ENCODE measurements at places on chromosomes 12 and 14. TPM values are rescaled to one million over a fixed set of nuclear protein-coding genes. Genes with fewer than 3 reads are reported as not detected.
A peak's percentile ranks its signal among the peaks of the same experiment; 100 is the strongest.

DNA sequence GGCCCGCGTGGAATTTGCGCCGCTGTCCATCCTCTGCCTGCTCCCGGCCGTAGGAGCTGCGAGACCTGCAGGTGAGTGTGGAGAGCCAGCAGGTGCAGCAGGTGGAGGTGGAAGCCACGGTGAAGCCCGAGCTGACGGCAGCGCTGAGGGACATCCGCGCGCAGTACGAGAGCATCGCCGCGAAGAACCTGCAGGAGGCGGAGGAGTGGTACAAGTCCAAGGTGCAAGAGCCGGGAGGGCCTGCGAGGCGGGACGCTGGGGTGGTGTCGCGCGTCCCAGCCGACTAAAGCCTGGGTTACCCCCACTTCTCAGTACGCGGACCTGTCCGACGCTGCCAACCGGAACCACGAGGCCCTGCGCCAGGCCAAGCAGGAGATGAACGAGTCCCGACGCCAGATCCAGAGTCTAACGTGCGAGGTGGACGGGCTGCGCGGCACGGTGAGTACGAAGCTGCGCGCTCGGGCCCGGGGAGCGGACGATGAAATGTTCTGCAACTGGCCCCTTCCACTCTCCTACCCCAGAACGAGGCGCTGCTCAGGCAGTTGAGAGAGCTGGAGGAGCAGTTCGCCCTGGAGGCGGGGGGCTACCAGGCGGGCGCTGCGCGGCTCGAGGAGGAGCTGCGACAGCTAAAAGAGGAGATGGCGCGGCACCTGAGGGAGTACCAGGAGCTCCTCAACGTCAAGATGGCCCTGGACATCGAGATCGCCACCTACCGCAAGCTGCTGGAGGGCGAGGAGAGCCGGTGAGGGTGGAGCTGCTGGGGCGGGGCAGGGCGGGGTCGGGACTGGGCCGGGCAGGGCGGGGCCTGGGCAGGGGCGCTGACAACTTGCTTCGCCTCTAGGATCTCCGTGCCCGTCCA, 2.1 kb downstream of the PRPH start:
- H3K27ac ChIP-seq = no peak overlapping the region
- H3K27me3 ChIP-seq = peaks cover 28% of the 10 kb centered on the region
- H3K36me3 ChIP-seq = peaks cover 8% of the 10 kb centered on the region
- H3K4me3 ChIP-seq = peak overlapping the region; percentile 93
- peaks cover 9% of the 10 kb centered on the region for H3K4me1 ChIP-seq

DNA sequence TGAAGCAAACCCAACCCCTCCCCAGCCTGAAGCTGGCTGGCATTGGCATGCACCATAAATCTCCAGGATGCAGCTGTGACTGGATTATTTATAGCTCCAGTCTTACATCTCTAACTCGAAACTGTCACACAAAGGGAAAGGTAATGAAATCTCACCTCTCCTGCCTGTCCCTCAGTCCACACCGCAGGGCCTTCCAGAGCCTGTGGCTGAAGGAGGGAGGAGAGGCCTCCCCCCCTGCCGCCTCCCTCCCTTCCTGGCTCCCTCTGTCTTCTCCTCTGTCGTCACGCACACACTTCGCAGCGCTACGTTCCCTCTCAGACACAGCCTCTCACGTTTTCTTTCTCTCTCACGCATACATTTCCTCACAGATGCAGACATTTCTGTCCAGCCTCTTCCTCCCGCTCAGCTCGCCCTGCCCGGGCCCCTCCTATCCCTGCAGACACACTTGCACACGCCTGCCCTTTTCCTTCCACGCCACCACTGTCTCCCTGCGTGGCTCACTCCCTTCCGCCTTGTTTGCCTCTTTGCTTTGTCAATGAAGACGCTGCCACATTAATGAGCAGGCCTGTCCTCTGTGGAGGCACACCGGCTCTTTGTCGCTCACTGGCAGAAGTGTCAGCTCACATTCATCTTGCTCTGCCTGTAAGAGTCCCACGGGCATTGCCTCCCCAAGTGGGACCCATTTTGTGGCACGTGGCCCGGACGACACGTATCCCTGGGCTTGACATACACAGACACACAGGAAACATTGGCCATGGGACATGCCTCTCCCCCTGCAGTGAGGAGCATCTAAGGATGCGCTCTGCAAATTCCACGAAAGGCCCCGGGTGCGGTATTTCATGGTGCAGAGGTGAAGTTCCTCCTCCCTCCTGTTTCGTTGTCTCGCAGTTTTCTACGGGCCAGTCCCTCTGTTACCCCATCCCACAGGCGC, 27.9 kb downstream of the IRF2BPL start:
- DNase-seq = peak; percentile 35
- peaks cover 5% of the 10 kb centered on the region for H3K27me3 ChIP-seq
- no peaks in the 10 kb centered on the region for H3K36me3 ChIP-seq
- H3K4me1 ChIP-seq = peaks cover 10% of the 10 kb centered on the region
- peak overlapping the region; percentile 5 for H3K4me3 ChIP-seq
- peak overlapping the region; percentile 88 for H3K27ac ChIP-seq

GRCh38 chr12:50039151-50039835, 14.0 kb upstream of the RACGAP1 start:
- H3K27ac ChIP-seq = peak overlapping the region; percentile 70
- no peaks in the 10 kb centered on the region for H3K36me3 ChIP-seq
- peaks cover 28% of the 10 kb centered on the region for H3K4me1 ChIP-seq
- H3K4me3 ChIP-seq = no peak overlapping the region
- H3K27me3 ChIP-seq = peaks cover 4% of the 10 kb centered on the region

The DTX1 gene
- 4.3 TPM for total RNA-seq

Measured in glutamatergic neuron (in vitro differentiated cells).